ENCODE measurements at places on chromosomes 4 and X. TPM values are rescaled to one million over a fixed set of nuclear protein-coding genes. Genes with fewer than 3 reads are reported as not detected.

GRCh38 chrX:49072712-49073095 lies 1.1 kb downstream of the PRAF2 start:
- no peak for DNase-seq

DNA sequence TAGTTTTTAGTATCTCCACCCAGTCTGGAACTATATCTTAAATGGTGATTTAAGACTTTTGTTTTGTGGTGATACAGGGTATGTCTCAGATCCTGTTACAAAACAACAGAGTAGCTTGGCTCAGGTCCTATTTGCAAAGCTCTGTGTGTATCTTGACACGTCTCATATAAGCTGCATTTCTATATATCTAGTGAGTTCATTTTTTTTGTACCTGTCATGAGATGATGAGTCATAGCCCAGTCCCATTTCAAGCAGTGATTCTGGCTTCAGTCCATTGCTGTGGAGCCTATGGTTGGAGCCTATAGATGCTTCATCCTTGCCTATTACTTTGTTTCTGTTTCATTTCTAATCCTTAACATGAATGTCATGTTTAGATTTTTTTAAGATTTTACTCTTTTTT lies 23.0 kb downstream of the GRXCR1 start:
- DNase-seq = no peak

Gene ZNF157
- 0.53 TPM for total RNA-seq

DNA sequence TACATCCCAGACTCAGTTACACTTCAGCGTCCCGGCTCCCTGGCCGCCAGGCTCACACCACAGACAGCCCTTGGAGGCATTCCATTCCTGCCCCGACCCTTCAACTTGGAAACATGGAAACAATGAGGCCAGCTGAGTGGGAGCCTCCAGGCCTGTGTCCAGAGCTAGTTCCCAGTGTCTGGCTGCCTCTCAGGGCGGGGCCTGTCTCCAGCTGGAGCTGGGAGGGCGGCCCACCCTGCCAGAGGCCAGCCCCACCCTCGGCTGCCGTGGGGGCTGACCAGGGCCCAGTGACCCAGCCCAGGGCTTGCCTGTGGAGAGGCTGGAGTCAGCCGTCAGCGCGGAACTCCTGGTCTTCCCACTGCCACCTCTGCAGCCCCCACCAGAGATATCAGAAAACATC lies 37.4 kb upstream of the SPON2 start:
- DNase-seq = no peak

Gene OTUD6A
- not detected for total RNA-seq

GRCh38 chr4:29852537-29852936 lies 867.6 kb upstream of the PCDH7 start:
- DNase-seq = no peak

Gene STATH
- total RNA-seq = not detected

DNA sequence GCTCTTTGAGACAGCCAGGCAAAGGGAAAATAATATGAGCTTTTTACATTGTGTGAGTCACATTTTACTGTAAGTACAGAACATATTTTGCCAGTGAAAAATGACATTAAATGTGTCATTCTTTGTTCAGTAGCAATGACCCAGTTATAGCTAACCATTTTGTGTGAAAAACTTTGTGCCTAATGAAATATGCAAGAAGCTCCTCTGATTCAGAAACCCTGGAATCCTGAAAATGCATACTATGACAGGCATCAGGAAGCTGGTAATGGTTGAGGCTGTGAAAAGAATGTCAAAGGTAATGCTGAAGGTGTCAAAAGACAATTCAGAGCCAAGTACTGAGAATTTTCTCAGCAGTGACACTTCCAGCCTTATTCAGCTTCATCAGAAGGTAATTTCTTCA lies 549.5 kb upstream of the SMIM31 start:
- no peak for DNase-seq

Gene WDR17
- 7.1 TPM for total RNA-seq

Gene CCDC120
- total RNA-seq = 2.7 TPM

Data from urinary bladder (tissue), 4 donors.